CD4-positive, alpha-beta T cell treated with Interleukin-17A for 1 hour (primary cell): ENCODE measurements at places on chromosomes 13 and 19.

DNA sequence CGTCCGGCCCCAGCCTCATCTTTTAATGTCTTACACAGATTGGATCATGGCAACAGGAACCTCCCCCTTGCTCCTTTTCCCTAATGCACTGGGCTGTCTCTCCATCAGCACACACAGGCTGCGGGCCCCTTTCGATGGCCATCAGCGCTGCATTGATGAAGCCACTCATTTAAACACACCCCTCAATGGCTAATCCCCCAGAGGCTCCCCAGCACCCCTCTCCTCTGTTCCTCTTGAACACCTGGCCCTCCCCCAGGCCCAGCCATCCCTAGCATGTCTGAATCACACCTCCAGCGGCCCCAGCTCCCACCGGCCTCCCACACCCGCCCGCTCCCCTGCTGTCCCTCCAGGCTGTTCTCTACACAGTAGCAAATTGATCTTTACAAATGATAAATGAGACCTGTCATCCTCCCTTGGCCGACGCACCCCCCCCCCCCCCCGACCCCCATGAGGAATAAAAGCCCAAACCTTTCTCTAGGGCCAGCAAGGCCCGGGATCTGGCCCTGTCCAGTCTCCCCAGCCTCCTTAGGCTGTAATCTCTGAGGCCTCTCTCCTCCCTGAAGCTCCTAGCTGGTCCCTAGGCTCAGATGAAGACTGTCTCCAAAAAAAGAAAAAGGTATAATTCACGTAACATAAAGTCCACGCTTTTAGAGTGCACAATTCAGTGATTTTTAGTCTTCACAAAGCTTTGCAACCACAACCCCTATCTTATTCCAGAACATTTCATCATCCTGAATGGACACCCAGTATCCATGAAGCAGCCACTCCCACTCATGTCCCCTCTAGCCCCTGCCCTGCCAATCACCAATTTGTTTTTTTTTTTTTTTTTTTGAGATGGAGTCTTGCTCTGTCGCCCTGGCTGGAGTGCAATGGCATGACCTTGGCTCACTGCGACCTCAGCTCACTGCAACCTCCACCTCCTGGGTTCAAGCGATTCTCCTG is 7.4 kb downstream of the RPL28 start:
- DNase-seq, result no peak

DNA sequence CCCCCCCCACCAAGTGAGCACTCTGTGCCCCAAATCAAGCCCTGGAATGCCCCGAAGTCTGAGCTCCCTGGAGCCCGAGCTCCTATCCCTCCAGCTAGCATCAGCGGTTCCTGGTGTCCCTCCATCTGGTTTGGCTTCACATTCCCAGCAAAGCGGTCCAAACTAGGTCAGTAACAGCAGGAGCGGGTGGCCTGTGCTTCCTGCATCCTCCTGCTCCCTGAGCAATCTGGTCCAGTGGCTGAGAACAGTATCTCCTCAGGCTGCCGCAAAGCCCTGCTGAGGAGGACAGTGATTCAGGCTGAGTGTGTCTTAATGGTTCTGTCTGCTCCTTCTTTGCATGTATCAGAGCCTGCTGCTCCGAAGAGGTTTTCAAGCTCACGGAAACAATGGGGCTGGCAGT is 25.9 kb downstream of the RASL11A start:
- DNase-seq, result no peak

- peak; percentile 56 for DNase-seq
Measured at GRCh38 chr19:28710278-28710677, 502.7 kb downstream of the UQCRFS1 start.

- no peak for DNase-seq
Measured at GRCh38 chr19:54477650-54478049, 4.6 kb upstream of the CDC42EP5 start.

DNA sequence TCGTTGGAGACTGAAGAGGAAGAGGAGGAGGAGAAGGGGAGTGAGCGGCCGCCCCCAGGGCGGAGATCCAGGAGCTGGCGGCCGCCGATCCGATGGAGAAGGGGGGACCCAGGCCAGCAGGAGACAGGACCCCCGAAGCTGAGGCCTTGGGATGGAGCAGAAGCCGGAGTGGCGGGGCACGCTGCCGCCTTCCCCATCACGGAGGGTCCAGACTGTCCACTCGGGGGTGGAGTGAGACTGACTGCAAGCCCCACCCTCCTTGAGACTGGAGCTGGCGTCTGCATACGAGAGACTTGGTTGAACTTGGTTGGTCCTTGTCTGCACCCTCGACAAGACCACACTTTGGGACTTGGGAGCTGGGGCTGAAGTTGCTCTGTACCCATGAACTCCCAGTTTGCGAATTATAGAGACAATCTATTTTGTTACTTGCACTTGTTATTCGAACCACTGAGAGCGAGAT is 1.8 kb downstream of the GADD45B start:
- DNase-seq, result peak; percentile 26

DNA sequence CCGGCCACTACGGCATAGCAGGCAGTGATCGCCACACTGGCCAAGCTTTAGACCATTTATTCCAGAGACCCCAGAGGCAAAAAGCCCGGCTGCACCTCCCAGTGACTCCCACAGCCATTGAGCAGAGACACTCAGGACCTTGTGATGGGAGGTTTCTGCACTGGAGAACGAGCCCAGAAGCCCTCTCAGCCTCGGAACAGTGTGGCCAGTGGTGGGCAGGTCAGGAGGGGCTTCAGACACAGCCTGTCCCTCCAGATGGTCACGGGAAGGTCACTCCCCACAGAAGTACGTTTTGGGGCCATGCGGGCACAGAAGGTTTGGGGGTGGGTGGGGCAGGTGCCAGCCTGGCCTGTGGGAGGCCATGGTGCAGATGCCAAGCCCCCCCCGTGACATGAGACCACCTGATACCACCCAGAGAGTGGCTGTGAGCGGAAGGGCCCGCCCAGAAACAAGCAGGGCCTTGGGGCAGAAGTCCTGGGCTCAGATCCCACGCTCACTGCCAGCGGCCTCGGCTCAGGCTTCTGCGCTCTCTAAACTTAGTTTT is 599 bp upstream of the F10 start:
- no peak for DNase-seq

GRCh38 chr13:27967736-27968315 is 1.3 kb downstream of the CDX2 start:
- no peak for DNase-seq

- no peak for DNase-seq
Measured at GRCh38 chr13:71869274-71869673, 2.3 kb upstream of the DACH1 start.

DNA sequence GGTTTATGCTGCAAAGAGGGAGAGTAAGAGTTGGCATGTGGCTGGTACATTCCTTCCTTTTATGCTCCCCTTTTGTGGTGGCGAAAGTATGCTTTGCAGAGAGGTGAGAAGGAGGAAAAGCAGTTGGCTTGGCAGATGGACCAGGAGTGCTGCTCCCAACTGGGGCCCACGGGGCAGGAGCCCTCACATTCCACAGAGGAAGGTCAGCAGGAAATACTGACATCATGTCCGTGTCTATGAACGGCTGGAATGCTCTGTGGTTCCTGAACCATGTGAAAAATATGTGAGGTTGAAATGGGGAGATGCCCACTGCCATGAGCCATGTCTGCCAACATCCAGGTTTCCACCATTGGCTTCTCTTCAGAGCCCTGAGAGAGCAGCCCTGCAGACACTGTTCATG is 33.3 kb upstream of the GAS6 start:
- DNase-seq, result no peak

GRCh38 chr13:102556806-102557205 is 40.0 kb upstream of the TPP2 start:
- no peak for DNase-seq

- no peak for DNase-seq
Measured at GRCh38 chr13:98512774-98513665, 63.9 kb downstream of the STK24 start.

DNA sequence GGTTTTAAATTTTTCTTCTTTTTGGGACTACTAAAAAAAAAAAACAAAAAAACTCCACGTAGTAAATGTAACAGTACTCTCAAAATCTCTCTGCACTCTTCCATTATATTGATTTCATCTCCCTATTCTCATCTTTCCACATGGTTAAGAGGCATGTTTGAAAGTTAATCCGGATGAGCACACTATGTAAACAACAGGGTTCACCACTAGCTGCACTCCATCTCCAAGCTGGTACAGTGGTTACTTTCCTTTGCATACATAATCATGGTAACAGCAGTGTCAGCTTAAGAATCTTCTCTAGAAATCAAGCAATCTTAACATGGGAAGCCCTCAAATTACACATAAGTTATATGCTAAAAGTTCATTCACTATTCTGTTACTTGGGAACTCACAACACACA is 92.6 kb downstream of the MIPEP start:
- DNase-seq, result no peak

DNA sequence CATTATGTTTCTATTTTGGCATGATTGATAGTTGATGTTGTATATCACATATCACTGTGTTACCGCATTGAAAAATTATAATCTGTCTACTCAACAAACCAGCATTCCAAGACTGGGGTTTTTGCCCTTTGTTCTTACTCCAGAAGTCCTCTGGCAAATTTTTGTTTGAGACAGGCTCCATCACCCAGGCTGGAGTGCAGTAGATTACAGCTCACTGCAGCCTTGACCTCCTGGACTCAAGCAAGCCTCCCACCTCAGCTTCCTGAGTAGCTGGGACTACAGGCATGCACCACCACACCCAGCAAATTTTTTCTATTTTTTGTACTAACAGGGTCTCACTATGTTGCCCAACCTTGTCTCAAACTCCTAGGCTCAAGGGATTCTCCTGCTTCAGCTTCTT is 741.0 kb downstream of the PCDH9 start:
- DNase-seq, result no peak

- no peak for DNase-seq
Measured at GRCh38 chr19:36152352-36153091, at the start of gene COX7A1. Gene COX7A1, minus strand, starts transcription at chr19:36152447. Its CDS starts 40 bp downstream, at chr19:36152407.

- DNase-seq, result no peak
Measured at GRCh38 chr19:858284-858683, 1.2 kb upstream of the CFD start.

- DNase-seq, result no peak
Measured at GRCh38 chr13:37407156-37407555, 191.4 kb downstream of the POSTN start.

GRCh38 chr19:2523630-2524311 is 47.8 kb downstream of the GADD45B start:
- no peak for DNase-seq

DNA sequence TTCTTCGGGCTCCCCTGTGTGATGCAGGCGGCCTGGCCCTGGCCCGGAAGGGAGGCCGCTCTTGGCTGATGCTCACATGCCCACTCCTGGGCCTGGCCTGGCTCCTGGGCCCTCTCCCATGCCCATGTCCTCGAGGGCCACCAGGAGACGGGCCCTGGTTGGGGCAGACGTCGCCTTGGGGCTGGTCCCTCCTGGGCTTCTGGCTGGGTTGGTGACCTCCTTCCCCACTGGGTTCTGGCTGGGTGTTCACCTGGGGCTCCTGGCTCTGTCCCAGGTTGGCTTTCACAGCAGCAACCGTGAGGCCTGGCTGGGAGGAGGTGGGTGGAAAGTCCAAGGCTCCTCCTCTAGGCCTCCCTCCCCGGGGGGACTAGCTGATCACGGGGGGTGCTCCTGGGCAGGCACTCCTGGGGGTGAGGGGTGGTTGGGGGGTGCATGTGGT is 15.5 kb upstream of the SLC7A10 start:
- no peak for DNase-seq

- no peak for DNase-seq
Measured at GRCh38 chr19:4260613-4261191, 13.8 kb downstream of the YJU2 start.

DNA sequence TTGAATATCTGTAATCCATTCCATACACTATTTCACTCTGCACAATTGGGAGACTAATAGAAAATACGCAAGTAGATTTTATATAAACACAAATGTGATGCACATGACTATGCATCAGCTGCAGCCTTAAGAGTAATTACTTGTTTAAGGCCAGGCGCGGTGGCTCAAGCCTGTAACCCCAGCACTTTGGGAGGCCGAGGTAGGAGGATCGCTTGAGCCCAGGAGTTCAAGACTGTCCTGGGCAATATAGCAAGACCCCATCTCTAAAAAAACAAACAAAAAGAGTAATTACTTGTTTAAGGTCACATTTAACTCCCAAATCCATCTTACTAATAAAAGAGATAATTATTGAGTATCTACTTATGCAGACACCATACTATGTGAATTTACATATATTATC is 18.0 kb downstream of the IPO5 start:
- no peak for DNase-seq

DNA sequence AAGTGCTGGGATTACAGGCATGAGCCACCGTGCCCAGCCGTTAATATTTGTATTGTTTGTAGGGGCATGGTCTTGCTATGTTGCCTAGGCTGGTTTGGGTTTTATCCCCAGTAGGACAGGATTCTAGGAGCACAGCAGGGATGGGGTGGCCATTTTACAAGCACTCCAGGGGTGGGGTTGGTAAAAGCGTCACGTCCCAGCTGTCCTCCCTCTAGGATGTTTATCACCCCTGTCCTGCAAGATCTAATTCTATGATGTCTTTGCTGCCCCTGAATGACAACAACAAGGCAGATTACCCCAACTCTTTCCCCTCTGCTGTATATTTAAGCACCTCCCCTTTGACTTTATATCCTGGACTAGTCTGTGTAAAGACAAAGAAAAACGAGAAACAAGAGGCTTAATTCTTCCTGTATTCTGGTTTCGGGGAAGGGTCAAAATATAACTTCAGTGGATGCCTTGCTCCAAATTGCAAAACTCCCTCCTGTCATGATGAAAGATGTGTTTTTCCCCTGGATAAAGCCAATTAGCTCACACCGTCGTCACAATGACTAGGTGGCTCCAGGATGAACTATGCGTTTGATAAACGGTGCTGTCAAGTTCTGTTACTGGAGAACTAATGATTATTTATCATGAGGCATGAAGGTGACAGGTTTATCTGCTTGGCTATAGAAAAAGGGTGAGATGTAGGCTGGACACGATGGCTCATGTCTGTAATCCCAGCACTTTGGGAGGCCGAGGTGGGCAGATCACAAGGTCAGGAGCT is 27.8 kb upstream of the OR1M1 start:
- no peak for DNase-seq

- no peak for DNase-seq
Measured at GRCh38 chr13:89457977-89458376, 1786.8 kb downstream of the SLITRK5 start.

DNA sequence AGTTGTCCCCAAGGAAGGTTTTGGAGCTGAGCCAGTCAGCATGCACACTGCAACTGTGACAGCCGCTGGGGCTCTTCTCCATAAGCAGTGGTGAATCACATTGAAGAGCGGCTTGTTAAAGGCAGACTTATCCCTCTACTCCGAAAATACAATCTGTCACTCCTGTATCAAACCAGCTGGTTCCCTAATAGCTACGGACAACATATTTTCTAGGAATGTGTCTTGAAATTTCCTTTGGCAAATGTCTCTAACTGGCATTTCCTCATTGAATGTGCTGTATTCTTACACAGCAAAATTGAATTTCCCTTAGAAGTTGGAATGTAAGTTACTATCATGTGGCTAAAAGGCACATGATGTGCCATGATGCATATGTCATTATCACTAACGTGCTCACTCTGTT is 104.0 kb upstream of the GPR12 start:
- DNase-seq, result no peak

DNA sequence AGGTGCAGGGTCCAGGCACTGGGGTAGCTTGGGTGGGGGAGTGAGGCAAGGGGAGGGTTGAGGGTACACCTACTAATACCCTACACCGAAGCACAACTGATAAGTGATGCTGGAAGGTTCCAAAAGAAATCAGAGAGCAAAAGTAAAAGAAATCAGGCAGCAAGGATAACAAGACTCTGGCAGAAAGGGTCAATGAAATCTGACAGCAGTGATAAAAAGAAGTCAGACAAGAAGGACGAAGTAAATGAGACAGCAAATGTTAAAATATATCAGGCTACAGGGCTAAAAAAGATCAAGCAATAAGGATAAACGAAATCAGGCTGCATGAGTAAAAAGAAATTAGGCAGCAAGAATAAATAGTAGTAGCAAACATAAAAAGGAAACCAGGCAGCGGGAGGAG is 4.7 kb downstream of the LRFN3 start:
- no peak for DNase-seq
